ENCODE measurements at places on chromosomes 5 and 9.

DNA sequence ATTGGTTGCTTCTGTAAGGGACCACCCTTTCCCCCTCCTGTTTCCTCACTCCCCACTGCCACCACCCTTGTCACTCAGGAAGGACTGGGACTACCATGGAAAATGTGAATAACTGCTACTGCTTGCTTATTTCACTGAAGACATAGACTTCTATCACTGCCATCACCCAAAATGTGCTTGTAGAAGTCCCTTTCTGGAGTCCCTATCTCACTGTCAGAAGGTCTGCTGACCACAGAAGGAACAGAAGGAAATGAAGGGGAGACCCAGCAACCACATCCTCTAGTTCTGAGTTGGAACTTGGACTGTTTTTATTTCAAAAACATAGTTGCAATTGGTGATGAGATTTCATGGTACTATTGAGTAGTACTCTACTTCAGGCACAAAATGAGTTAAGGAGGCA, 122.5 kb downstream of the NPR3 start:
- no peak for DNase-seq

GRCh38 chr5:127296321-127296720, 5.7 kb downstream of the MEGF10 start:
- DNase-seq: no peak

GRCh38 chr5:124902097-124902821, 155.8 kb upstream of the ZNF608 start:
- no peak for DNase-seq

DNA sequence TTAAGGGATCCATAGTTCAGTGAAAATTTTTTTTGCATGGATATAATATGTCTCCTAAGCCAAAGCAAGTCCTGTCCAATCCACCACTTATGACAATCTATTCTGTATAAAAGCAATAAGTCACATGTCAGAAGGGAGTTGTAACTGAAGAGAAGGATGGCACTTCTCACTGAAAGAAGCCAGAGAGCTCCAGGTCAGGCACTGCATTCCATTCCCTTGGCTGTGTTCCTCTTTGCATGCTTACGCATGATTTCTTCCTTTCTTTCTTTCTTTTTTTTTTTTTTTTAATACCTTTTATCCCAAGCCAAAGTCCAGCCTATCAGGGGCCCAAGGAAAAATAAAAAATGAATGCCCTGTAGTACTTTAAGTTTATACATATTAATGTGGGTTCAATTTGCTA, 39.8 kb downstream of the MAMDC2 start:
- no peak for DNase-seq

GRCh38 chr9:34001298-34001697, 47.4 kb downstream of the UBAP2 start:
- DNase-seq: no peak

Measured in PC-9 (cell line).